OCI-M1 (cell line): ENCODE measurements at places on chromosomes 1 and 21.

GRCh38 chr21:26732432-26733221 lies 112.6 kb downstream of the ADAMTS1 start:
- DNase-seq: peak; percentile 58

- DNase-seq: peak; percentile 60
These were observed 58.3 kb downstream of the UBE2T start for GRCh38 chr1:202283379-202283844.

GRCh38 chr1:225774281-225775147 lies 3.1 kb upstream of the SRP9 start:
- no peak for DNase-seq

DNA sequence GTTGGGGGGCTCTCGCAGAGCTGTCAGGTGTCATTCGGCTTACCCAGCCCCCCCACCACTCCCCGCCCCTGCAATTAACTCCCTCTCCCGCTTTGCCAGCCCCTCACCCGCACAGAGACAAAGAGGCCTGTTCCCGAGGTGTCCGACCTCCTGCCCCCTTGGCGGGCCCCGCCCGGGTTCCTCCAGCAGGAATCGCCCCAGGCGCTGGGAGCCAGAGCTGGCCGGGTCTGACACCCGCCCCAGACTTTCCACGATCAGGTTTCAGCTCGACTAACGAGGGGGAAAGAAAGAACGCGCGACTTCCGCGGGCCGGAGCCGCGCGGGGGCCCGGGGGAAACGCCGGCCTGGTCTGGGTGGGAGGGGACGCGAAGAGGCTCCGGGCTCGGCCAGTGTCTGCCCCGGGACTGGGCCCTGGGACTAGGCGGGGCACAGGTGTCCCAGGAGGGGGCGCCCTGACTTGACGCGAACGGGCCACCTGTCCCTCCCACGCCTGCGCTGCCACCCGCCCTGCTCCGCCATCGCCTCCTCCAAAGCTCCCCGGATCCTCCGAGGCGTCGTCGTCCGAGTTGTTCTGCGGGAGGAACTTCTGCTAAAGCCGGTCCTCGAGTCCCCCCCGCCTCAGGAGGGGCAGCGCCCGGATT lies 36.4 kb upstream of the HHAT start:
- no peak for DNase-seq

DNA sequence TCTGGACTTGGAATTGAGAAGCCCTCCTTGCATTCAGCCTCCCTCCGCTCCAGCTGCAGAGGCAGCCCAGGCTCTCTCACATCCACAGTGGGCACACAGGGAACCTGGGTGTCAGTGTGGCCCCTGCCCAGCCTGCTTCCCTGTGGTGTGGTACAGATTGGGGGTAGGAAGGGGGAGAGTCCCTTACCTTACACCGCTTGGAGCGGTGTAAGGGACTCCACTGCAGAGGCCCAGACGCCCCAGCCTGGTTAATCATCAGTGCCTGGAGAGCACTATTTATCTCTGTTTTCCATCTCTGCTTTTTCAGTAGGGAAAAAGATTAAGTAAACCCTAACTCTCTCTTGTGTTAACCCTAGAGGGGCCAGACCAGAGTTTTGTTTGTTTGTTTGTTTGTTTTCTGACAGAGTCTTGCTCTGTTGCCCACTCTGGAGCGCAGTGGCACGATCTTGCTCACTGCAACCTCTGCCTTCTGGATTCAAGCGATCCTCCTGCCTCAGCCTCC lies 803 bp upstream of the RHBG start:
- DNase-seq: no peak

GRCh38 chr1:7393136-7393535 lies 378.0 kb upstream of the VAMP3 start:
- no peak for DNase-seq

- DNase-seq: no peak
These were observed 7.3 kb downstream of the PLEKHO1 start for GRCh38 chr1:150156868-150157603.

DNA sequence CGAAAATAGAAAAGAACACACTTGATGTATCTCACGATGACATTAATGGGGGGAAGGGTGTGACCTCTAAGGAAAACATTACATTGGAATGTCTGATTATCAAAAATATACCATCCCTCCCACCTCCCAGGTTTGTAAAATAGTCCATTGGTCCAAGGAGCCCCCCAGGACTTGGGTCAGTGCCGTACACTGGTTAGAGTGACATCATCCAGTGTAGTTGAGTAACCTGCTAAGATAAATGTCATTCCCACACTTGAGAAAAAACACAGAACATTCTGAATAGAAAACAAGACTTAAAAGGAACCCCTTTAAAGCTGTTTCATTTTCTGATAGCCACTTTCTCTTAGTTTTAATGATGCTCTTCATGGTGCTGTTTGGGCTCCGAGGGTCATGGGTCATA lies 15.2 kb downstream of the DDX20 start:
- no peak for DNase-seq

- DNase-seq: no peak
These were observed 207.2 kb upstream of the C21orf91 start for GRCh38 chr21:18026359-18026758.

- DNase-seq: no peak
These were observed 78.9 kb downstream of the CD46 start for GRCh38 chr1:207830788-207831187.

DNA sequence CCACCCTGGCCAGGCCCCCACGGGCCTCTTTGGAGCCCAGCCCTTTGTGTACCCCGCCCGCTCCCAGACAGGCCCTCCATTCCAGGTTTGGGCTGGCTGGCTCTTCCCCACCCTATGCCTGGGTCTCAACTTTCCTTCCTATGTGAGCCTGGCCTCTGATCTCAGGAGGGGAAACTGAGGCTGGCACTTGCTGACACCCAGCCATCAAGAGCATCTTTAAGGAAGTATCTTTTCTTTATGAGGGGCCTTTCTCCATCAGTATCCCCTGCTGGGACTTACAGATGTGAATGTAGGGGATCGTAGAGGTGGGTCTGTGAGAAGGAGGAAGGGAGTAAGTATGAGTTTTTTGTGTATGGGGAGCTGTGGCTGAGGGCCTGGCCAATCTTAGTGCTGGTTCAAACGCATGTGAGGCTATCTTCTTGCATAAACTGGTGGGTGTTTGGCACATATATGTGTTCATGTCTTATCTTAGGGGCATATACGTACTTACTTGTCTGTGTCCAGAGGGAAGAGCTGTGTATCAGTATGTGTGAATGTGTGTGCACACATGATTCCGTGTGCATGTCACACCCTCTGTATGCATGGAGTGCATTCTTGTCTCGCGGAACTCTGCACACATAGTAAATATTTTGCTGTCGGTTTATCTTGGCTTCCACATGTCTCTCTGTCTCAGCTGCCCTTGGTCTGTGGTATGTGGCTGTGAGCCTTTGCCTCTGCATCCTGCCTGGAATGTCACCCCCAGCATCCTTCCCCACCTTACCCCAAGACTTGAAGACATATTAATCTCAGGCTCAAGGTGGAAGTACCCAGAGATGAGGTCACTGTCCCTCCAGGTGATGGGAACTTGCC lies 5.4 kb downstream of the NECTIN4 start:
- DNase-seq: no peak

DNA sequence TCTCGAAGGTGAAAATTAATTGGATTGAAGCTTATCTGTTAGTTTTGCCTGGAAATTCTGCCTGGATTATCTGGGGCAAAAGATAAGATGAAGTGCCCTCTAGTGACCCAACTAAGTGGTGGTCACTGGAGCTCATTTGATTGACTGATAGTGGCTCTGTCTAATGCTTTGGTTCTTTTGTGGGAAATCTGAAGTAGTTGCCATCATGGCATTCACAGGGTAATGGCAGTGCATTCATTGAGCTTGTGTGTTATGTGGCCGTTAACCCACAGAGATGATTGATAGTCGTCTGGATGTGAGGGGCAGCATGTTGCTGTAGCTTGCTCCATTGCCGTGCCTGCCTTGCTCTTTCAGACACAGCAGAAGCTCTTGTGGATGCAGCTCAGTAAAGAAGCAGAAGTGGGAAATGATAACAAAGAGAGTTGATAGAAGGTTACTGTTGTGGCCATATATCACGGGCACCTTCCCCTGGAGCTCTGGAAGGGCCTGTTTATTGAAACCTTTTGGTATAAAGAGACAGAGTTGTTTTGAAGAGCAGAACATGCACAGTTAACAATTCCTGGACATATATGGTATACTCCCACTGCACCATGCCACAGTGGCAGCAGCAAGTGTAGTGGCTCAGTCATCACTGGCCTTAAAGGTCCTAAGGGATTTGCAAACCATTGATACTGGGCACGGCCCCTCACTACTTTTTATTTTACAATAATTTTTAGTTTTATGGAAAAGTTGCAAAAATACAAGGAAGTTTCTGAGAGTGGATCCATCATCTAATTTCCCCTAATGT lies 42.0 kb downstream of the CXADR start:
- DNase-seq: peak; percentile 82

GRCh38 chr1:72281144-72281543 lies 1.2 kb downstream of the NEGR1 start:
- peak; percentile 22 for DNase-seq

- no peak for DNase-seq
These were observed 528.1 kb downstream of the KIF26B start for GRCh38 chr1:245682638-245683628.

GRCh38 chr1:229229721-229230139 lies 41.2 kb upstream of the RAB4A start:
- DNase-seq: no peak

GRCh38 chr1:185406006-185406690 lies 89.1 kb upstream of the IVNS1ABP start:
- DNase-seq: no peak

- DNase-seq: no peak
These were observed 245.6 kb downstream of the RRAGC start for GRCh38 chr1:38613996-38614395.

GRCh38 chr21:27772816-27773215 lies 805.9 kb upstream of the ADAMTS5 start:
- DNase-seq: no peak

- DNase-seq: no peak
These were observed 168.7 kb downstream of the RRAGC start for GRCh38 chr1:38690790-38691449.

- peak; percentile 96 for DNase-seq
These were observed 242.2 kb downstream of the PTPRC start for GRCh38 chr1:198880818-198881597.

GRCh38 chr21:45304945-45305344 lies 17.2 kb upstream of the POFUT2 start:
- DNase-seq: no peak

- no peak for DNase-seq
These were observed at the start of gene AMIGO1 for GRCh38 chr1:109509176-109510134. TSS of gene AMIGO1 (minus strand) at chr1:109509727. CDS start at chr1:109508912, 815 bp downstream.

GRCh38 chr1:59480188-59480888 lies 183.4 kb downstream of the FGGY start:
- no peak for DNase-seq

GRCh38 chr1:155324037-155324716 lies 3.5 kb downstream of the RUSC1 start:
- peak; percentile 97 for DNase-seq

DNA sequence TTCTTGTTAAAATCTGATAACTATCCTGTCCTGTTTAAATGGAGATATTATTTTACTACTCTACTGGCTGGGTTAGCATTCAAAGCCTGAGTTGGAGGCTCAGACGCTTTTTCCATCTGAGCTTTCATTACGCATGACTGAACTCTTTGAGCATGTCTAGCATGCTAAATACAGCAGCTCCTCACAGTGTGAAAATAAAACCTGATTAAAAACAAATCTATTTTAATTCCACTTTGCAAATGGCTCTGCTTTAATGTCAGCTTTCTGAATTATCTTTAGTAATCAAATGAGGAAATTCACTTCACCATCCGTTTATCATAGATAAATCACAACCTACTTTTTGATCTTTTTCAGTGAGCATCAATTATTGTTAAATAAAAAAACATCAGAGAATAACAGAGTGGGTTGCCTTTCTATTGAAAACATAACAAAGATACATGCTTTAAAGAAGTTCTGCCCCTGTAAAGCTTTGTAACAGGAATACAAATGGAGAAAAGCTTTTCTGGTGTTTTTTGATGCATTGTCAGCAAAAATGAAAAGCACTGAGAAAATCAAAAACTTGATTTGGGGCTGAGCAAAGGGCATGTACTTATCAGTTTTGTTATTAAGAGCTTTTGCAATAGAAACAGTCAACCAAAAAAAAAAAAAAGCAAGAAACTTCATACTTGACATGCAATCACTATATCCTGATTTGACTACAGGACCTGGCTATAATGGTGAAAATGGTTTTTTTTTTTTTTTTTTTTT lies 3.5 kb upstream of the SPEN start:
- DNase-seq: no peak
